ENCODE measurements at places on chromosomes 6 and 20. TPM values are rescaled to one million over a fixed set of nuclear protein-coding genes. Genes with fewer than 3 reads are reported as not detected.

The ADGB gene
- total RNA-seq, result not detected

The RBM38 gene
- 7.0 TPM for total RNA-seq

The TMEM244 gene
- total RNA-seq, result 1.3 TPM

The GPR6 gene
- not detected for total RNA-seq

The PLCB4 gene
- 5.0 TPM for total RNA-seq

The BTN1A1 gene
- total RNA-seq, result not detected

The TBXT gene
- not detected for total RNA-seq

The SLC16A10 gene
- 0.43 TPM for total RNA-seq

The BPIFB4 gene
- not detected for total RNA-seq

The ERVFRD-1 gene
- total RNA-seq, result 0.22 TPM

The SEMG2 gene
- total RNA-seq, result not detected

The PIGU gene
- 22.2 TPM for total RNA-seq

The BPIFB1 gene
- total RNA-seq, result not detected

The TRIM10 gene
- not detected for total RNA-seq

The APOM gene
- total RNA-seq, result 0.72 TPM

The PREX1 gene
- total RNA-seq, result 3.3 TPM

The CLIC5 gene
- not detected for total RNA-seq

The CARMIL1 gene
- total RNA-seq, result 15.3 TPM

The SEL1L2 gene
- not detected for total RNA-seq

The ORC3 gene
- 40.8 TPM for total RNA-seq

Measured in placental pericyte (primary cell).